ENCODE measurements at places on chromosomes 4 and X.

GRCh38 chrX:153674219-153674851 lies 722 bp upstream of the PNCK start:
- DNase-seq, result no peak

GRCh38 chrX:118530219-118530911 lies 34.8 kb downstream of the DOCK11 start:
- DNase-seq, result no peak

DNA sequence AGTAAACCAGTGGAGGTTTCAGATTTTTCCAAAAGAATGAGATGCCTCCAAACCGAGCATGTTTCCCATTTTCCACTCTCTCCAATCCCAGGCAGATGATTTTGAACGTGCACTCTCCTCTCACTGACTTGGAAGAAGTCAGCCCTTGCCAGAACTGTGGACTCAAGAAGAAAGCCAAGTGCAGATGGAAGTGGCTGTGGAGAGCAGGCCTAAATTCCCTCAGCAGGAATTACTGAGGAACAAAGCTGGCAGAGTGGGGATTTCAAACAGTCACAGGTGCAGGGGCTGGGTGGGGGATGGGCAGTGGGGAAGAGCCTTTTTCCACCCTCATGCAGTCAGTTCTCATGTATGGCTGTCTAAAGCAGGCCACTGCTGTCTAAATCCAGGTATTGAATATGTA lies 83.5 kb upstream of the PLAC1 start:
- DNase-seq, result no peak

GRCh38 chr4:166003811-166004210 lies 130.8 kb downstream of the TLL1 start:
- no peak for DNase-seq

GRCh38 chr4:1219566-1219950 lies 29.4 kb downstream of the CTBP1 start:
- DNase-seq, result no peak

DNA sequence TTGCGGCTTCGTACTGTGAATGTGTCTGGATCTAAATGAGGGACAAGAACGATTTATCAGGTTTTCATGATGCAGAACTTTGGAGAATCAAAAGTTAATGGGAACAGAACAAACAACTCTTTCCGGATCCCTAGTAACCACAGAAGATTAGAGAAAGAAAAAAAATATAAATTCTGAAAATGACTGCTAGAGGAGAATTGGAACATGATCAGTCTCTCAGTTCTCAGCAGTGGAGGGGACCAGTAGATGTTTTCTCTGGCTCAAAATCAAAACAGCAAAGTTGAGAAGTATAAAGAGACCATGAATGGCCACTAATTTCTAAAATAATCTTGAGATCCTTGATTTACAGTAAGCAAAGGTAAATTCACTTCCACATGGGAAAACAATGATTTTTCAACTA lies 38.1 kb upstream of the GK2 start:
- DNase-seq, result no peak

- DNase-seq, result no peak
These were observed 38.8 kb upstream of the MAD2L1 start for GRCh38 chr4:120105472-120105871.

DNA sequence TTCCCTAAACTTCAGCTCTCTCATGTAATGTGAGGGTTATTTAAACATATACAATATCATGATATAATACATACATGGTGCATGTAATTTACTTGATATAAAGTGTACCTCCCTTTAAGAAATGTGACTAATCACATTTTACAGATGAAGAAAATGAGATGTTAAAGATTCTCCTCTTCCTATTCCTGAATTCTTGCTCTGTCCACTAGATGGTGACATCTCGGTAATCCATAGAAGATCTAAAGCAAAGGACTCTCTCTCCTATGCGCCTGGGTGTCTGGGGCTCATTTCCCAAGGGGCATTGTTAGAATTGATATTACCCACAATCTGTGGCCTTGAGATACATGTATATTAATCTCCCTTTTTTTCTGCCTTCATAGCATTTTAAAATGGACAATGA lies 804.9 kb downstream of the RAB28 start:
- DNase-seq, result no peak

GRCh38 chr4:57231781-57232180 lies 121.6 kb upstream of the IGFBP7 start:
- no peak for DNase-seq

- DNase-seq, result no peak
These were observed 52.2 kb downstream of the BEX3 start for GRCh38 chrX:103428525-103428924.

- no peak for DNase-seq
These were observed 18.6 kb downstream of the CCDC149 start for GRCh38 chr4:24894243-24894642.

DNA sequence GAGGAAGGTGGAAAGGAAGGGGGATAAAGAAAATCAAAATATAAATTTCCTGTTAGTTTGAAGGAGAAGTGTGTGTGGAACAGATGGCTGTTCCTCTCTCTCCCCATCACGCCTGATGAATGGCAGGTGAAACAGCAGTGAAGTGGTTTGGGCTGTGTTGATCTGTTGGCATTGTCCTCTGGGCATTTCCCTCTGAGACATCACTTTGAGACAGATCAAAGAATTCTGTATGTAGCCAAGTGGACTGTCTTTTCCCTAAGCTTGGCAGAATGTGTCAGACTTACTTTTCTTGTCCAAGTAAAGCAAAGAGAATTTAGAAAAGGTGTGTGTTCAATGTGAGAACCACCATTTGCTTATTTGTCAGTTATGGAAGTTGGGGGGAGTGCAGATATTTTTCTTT lies 47.5 kb downstream of the SEPTIN11 start:
- DNase-seq, result no peak

GRCh38 chrX:100635989-100636320 lies 651 bp downstream of the TSPAN6 start:
- DNase-seq, result no peak

- DNase-seq, result peak; percentile 22
These were observed 17.1 kb upstream of the C1QTNF7 start for GRCh38 chr4:15410750-15411149.
